ENCODE measurements at places on chromosomes 13 and 19.

- DNase-seq, result no peak
Measured at GRCh38 chr13:102620516-102620915, 23.7 kb downstream of the TPP2 start.

- no peak for DNase-seq
Measured at GRCh38 chr13:51795419-51795818, 8.5 kb downstream of the DHRS12 start.

DNA sequence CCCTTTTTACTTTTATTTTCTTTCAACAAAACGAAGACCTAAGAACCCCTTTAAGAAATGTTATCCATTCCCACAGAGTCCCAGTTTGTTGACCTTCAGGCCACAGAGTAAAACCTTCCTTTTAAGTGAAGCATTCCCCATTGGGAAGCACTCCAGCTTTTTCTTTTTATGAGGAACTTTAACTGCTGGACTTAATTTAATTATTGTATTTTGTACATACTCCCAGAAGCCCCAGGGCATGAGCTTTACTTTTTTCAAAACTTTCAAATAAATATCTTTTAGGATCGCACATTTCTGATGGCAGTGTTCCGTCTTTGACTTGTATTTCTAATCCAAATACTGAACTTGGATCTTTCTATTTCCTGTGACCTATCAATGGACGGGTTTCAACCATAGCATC lies 68.9 kb downstream of the ZIC5 start:
- DNase-seq, result no peak

DNA sequence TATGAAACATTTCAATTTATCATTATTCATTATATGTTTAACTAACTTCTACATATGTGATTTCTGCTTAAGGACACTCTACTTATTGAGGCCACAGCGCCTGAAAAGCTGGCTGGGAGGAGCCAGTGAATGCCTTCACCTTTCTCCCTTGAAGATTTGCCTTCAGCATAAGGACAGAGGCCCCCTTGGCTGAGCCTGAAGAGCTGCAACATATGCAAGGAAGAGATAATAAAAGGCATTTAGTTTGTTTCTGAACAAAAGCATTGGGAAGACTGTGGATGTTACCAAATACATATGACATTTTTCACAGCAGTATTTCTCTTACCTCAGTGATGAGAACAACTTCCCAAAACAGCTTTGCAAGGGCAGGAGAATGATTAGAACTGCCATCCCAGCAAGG lies 92.1 kb downstream of the ABCC4 start:
- no peak for DNase-seq

DNA sequence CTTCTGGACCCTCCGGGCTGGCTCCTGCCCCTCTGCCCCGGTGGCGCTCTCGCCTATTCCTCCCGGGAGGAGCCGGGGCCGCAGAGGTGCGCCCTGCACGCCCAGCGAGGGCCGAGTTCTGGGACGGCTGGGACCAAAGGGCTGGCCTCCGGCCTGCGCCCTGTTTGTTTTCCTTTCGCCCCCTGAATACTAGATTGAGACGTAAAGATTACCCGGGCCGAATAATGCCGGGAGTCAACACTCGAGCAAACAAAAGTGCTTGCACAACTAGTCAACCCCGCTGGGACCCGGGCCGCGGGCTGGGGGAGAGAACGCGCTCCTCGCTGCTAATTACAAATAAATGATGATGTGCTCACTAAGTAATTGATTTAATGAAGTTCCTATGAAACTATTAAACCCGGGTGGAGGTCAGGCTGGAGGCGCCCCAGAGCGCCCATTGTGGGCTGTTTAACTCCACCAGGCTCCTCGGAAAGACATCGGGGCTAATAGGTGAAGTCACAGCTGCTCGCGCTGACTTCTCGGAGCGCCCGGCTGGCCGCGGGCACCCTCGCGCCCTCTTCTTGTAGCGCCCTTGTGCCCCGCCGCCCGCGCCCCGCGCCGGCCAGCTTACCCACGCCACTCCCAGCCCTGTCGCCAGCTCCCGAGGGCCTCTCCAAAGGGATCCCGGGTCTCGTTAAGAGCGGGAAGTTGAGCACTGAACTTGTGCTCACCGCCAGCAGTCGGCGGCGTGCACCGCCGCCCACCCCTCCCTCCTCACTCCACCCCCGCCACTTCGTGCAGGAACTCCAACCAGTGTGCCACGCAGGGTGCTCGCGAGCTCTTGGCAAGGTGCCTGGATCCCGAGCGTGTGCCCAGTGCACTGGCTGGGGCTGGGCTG lies 14.9 kb downstream of the ZIC5 start:
- no peak for DNase-seq

GRCh38 chr13:78341032-78341431 lies 262.3 kb downstream of the POU4F1 start:
- no peak for DNase-seq

- no peak for DNase-seq
Measured at GRCh38 chr19:5436106-5436947, 18.9 kb upstream of the ZNRF4 start.

DNA sequence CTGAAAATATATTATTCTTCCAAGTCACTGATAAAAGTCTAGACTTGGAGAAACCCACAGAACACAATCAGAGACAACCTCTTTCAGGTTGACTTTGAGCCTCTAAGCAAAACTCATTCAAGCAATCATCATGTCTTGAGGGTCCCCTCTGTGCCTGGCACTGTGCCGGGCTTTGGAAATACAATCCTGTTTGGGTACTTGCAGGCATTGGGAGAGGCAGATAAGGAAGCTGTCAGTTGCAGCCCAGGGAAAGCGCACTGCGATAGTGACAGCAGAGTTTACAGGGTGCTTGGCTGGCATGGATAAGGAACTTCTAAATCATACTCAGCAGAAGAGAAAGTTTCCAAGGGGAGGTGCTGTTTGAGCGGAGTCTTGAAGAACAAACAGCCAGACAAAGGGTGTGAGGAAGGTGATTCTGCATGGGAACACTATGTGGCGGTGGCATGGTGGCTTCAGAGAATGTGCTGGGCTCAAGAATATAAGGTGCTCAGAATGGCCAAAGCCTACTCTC lies 9.1 kb downstream of the SERP2 start:
- no peak for DNase-seq

DNA sequence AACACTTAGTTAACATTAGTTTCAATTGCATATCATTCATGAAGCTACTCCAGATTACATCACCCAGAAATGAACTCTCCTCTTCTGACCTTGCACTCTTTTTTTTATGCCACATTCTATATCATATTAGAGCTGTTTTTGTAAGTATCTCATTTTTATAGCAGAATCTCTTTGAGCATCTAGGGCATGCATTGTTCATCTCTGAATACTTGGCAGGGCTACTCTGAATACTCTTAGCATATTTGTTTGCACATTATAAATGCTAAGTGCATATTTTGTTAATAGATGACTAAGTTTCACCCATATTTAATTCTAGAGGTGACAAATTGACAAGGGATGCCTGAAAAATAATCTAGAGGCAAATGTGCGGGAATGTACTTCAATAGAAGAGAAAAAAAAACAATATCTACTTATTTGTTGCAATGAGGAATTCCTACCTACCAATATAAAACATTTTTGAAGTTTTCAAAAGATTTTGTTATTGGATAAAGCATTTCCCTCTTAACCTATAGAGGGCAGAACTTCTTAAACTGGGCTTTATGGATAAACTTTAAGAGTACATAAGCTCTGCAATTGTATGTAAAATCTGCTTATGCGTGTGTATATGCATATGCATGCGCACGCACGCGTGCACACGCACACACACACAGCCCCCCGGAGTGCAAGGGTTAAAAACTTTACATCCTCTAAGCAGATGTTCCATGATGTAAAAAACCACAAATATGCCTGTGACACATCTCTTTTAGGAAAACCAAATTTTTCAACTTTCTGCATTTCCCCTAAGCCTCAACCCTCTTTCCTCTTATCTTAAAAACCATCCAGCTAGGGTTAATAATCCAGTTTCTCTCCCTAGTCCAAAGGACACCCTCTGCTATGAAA lies 73.0 kb upstream of the OXGR1 start:
- no peak for DNase-seq

GRCh38 chr13:48978942-48979601 lies 3.4 kb downstream of the FNDC3A start:
- DNase-seq, result no peak

DNA sequence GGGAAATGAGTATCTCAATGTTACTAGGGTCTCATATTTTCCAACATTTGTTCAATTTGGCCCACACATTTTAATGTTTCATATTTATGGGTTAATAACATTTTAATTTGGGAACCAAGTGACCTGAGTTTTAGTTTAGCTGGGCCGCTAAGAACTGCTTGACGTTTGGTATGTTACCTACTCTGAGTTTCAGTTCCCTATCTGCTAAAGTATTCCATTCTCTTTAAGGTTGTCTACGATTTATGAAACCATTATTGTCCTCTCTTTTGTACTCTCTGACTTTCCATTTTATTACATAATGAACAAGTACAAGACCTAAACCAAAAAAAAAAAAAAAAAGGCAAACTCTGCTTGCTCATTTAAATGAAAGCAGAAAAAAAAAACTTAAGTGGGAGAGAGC lies 89.9 kb downstream of the FGF14 start:
- DNase-seq, result no peak

GRCh38 chr19:21878646-21879045 lies 42.7 kb upstream of the ZNF43 start:
- no peak for DNase-seq

- DNase-seq, result no peak
Measured at GRCh38 chr13:76715621-76716020, 170.6 kb downstream of the KCTD12 start.

DNA sequence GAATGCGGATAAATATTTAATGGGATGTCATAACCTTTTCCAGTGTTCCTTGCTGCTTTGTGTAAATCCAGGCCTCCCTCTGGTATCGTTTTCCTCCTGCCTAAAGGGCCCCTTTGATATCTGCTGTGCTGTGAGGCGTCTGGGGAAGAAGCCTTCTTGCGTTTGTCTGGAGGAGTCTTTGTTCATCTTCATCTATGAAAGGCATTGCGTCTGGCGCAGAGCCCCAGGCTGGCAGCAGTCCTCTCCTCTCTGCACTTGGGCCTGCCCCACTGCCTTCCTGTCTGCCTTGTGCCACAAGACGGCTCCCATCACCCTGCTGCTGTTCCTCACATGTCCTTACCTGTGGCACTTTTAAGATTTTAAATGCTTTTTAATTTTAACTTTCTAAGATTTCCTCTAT lies 9.8 kb downstream of the PROZ start:
- DNase-seq, result no peak

DNA sequence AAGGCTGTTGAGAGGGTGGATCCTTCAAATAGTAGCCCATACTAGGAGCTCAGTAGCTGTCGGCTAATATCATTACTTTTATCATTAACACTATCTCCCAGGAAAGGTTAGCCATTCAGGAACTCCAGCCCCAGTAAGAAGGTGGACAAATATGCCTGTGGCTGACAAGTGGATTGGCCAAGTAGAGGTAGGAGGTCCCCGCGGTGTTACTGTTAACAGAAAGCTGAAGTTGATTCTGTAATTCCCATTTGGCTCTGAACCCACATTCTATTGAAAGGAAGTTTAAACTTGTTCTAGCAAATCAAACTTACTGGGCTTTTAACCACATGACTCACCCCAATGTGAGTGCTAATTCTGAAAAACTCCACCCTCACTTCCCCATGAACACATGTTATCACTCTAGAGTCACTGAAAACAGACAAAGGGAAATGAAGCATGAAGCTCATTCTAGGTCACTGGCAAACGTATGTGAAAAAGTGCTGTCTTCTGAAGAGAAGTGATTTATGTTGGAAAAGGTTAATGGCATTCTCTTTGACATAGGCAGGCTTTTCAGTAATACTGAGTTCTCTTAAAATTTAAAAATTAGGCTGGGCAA lies 273.5 kb downstream of the FGF14 start:
- no peak for DNase-seq

- DNase-seq, result no peak
Measured at GRCh38 chr13:45538382-45538781, 73.6 kb downstream of the COG3 start.

DNA sequence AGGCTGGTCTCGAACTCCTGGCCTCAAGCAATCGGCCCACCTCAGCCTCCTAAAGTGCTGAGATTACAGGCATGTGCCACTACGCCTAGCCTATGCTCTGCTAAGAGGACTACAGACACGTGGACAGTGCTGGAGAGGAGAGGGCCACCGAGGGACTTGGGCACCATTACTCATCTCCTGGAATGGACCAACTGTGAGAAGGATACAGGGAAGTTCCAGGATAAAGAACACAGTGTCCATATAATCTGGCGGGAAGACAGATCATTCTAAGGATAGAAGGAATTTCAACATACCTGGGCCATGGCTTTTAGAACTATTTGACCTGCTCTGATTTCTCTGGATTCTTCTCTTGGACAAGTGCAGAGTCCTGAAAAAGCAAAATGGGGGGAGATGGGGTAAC lies 12.8 kb downstream of the ZNF565 start:
- no peak for DNase-seq

GRCh38 chr19:42455621-42456081 lies 12.9 kb upstream of the CXCL17 start:
- no peak for DNase-seq

- DNase-seq, result no peak
Measured at GRCh38 chr19:38452430-38453366, 19.2 kb downstream of the RYR1 start.

- no peak for DNase-seq
Measured at GRCh38 chr19:19214892-19215291, 3.1 kb downstream of the NCAN start.

- no peak for DNase-seq
Measured at GRCh38 chr19:32881766-32882165, 12.2 kb upstream of the SLC7A9 start.

DNA sequence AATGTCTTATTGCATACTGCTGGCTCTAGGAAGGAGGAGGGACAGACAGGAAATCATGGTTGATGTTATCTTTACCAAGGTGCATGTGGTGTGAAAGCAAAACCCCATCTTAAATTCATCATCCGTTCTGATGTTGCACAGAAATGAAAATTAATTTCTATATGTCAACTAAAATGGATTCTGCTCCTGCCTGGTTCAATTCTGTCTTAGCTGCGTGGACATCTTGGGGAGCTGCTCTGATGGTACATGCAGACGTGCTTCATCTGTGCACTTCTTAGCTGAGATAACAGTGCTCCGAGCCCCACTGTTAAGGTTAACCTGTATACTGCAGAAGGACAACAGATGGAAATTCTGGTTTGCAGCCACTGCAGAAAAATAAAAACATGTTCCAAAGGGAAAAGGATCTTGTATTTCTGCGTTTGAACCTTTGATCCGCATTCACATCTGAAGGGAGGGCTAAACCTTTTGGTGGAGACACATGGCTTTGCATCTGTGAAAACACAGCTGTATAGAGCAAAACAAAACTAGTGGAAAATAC lies 155.6 kb downstream of the TM9SF2 start:
- no peak for DNase-seq

All from NCI-H2029 treated with DMSO at 0.1 percent for 48 hours (cell line).